ENCODE measurements at places on chromosomes 5 and 9.

- DNase-seq = no peak
Observed at GRCh38 chr5:103472830-103473229, 89.8 kb downstream of the NUDT12 start.

GRCh38 chr9:136644593-136645351, 17.9 kb upstream of the EGFL7 start:
- peak; percentile 92 for DNase-seq

DNA sequence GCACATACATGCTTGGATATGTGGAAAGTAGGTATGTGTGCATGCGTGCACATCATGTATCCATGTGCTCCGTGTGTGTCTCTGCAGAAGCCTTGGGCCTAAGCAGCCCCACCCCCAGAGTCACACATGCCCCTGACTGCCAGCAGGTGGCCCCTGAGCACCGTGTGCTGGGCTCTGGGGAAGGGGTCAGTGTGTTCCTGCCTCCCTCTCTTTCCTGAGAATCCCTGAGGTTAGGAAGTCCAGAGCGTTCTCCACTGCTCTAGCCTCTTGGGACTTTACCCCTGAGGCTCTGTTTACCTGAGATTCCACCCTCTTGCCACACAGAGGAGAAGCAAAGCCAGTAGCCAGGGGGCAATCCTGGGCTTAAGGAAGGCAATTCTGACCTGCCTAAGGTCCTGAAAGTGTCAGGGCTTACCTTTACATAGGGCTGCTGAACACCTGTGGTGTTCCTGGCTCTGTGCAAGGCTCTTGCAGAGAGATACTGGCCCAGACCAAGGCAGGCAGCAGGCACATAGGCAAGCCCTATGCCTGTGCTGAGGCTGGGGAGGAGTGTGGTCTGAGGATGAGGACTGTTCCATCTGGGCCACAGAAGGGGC, 207.3 kb downstream of the TMEM38B start:
- no peak for DNase-seq

- DNase-seq = no peak
Observed at GRCh38 chr5:37375091-37375490, 4.0 kb upstream of the WDR70 start.

DNA sequence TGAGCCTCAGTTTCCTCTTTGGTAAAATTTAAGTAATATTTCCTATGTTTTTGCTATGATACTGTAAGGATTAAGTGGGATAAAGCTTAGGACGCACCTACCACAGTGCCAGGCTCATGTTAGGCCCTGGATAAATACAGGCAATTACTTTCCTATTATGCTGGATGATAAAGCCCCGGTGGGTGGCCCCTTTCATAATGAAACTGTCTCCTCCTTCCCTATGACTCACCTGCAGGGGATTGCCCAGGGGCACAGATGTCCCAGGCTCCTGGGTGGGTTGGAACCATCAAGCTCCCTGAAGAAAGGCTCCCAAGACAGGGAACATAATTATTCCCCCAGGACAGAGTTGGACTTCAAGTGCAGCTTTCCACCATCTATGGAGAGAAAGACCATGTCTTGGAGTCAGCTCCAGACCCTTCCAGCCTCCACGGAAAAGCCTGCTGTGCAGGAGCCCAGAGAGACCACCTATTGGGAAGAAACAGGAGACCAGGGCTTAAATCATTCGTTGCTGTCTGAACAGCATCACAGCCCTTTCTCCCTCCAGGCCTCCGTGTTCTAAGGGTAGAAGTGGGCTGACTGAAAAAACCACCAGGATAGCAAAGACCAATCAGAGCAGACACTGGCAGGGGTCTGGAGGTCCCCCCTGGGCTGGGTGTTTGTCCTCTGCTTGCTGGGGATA, 43.2 kb upstream of the FOXE1 start:
- no peak for DNase-seq
